ENCODE measurements at places on chromosomes 3 and 15.

GRCh38 chr3:134033315-134033996 is 3.7 kb upstream of the SLCO2A1 start:
- DNase-seq = no peak

GRCh38 chr15:90482124-90483011 is 47.4 kb upstream of the CRTC3 start:
- DNase-seq = peak; percentile 40

DNA sequence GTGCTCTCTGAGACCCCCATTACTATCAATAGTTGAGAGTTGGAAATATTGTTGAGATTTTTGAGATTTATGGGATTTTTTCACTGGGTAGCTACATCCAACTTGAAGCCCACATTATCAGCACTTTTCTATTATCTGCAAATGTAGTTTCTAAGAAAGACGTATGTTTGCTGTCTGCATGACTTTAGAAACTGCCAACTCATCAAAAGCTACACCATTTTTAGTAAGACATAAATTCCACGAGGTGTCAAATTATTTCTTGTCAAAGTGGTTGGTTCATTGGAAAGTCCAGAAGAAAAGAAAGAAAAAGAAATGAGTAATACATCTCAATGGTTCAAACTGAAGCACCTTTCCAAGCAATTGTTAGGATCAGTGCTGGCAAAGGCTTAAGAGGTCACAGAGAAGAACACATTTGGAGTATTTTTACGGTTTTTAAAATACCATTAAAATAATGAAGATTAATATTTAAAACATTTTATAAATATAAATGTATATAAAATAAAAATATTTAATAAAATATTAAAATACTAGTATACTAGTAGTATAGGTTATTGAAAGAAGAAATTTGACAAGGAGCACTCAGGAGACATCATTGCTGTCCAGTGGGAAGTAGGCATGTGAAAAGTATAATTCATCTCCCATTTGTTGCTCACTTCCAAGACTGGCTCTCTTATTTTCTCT is 463.5 kb downstream of the TAFA4 start:
- no peak for DNase-seq

DNA sequence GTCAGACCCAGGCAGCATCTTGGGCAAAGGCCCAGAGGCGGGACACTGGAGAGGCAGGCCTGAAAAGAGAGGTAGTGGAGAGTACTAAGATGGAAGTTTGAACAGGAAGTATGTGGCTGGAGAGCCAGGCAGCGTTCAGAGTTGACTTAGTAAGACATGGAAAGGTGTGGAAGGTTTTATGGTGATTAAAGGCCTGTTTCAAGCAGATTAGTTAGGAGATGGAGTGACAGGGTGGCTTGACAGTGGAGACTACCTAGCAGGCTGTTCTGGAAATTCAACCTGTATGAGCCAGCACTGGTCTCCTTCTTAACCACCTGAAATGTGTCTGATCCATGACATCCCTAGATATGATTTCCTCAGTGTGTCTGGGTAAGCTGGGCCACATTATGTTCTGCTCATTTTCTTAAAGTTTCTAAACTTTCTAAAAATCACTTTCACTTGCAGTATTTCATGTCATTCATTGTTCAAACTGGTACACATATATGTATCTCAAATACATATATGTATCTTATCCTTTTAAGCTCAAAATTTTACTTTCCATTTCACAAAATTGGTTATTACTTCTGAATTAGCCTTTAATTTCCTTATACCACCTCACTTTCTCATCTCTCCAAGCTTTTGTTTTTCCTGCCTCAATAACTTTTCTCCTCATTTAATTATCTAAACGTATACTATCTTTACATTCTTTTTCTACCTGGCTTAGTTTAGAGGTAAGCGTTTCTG is 43.4 kb upstream of the ARL14 start:
- DNase-seq = no peak

- DNase-seq = peak; percentile 79
Observed at GRCh38 chr3:170357176-170358041, at the start of gene SKIL. TSS of gene SKIL (plus strand) at chr3:170357715. CDS start at chr3:170360332, 2,617 bp downstream.

GRCh38 chr15:58741032-58741431 is 8.5 kb downstream of the ADAM10 start:
- no peak for DNase-seq
